NCI-H748 treated with DMSO at 0.1 percent for 48 hours (cell line): ENCODE measurements at places on chromosomes 7 and 10.

GRCh38 chr10:72297281-72297804, 23.6 kb downstream of the DDIT4 start:
- DNase-seq, result no peak

GRCh38 chr10:66928776-66929175, 2.9 kb downstream of the LRRTM3 start:
- no peak for DNase-seq

DNA sequence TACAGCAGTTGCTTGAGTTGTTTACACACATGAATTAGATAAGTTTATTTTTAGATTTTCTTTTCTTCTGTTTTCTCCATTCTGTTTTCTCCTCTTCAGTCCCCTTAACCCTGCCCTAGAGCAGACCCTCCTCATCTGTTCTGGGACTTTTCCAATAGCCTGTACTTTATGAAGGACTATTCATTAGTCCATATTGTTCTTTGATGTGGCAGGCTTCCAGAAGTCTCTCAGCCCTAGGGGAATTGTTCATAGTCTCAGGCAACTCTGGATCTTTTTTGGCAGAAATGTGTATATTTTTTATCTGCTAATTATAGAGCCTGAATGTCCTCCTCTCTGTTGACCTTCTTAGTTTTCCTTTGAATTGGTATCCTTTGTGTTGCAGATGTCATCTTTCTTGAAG, 25.4 kb downstream of the KAT6B start:
- DNase-seq, result no peak

DNA sequence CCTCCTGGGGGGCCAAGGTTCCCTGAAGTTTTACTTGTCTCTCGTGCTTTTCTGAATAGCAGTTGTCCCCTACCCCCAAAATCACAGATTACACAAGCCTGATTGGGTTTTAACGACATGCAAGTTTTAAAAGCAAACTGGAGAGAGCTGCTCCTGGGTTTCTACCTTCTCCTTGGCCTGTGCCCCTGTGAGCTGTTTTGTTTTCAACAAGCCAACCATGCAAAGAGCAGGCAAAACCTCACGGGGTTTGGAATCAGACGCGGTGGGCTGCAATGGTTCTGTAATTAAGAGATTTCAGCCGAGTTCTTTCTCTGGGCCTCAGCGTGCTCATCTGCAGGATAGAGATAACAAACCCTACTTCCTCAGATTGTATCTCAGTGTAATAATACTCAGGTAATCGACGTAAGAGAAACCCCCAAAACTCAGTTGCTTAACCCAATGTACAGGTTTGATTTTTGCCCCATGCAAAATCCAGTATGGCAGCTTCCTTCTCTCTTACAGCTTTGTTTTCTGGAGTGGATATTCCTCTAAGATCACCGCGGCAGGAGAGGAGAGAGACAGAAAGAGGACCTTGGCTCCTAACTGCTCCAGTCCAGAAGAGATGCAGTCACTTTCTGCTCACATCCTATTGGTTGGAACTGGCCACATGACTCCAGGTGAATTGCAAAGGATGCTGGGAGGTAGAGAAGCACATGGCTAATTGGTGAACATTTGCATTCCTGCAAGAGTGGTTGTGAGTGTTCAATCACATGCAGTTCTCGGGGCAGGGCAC, 42.0 kb downstream of the MYL10 start:
- no peak for DNase-seq

GRCh38 chr10:52583336-52583735, 189.2 kb downstream of the MBL2 start:
- DNase-seq, result no peak

- no peak for DNase-seq
Observed at GRCh38 chr10:86632009-86632800, 22.1 kb upstream of the OPN4 start.

DNA sequence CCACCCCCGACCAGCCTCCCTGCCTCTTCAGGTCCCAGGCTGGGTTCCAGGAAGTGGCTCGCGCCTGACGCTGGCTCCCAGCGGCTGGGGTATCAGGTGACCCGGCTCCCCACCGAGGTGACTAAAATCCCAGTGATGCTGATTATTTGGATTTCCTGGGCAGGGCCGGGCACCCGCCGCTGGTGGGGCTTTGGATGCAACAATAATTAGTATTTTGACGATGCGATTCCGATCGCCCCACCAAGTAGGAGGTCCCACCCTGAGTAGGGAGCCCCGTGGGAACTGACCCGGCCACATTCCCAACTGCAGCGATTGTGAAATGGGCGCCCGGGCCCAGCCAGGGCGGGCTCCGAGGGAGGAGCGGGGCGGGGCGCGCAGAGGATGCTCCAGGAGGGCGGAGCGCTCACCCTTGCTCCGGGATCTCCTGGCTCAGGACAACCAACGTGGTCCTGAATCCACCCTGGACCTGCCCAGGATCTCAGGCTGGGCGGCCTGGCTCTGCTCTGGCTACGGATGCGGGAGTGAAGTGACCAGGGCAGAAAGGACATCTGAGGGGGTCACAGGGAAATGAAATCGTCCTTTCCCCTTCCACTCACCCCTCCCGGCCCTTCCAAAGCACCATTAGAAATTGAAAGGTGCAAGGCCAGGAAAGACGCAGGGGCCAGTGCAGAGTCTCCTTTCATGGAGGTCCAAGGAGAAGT, 32.6 kb downstream of the DUSP5 start:
- DNase-seq, result no peak

GRCh38 chr10:70738006-70738760, 47.0 kb downstream of the TBATA start:
- no peak for DNase-seq

GRCh38 chr7:75977743-75978142, 16.7 kb downstream of the TMEM120A start:
- no peak for DNase-seq

GRCh38 chr7:141418066-141418465, 133.1 kb upstream of the AGK start:
- no peak for DNase-seq

DNA sequence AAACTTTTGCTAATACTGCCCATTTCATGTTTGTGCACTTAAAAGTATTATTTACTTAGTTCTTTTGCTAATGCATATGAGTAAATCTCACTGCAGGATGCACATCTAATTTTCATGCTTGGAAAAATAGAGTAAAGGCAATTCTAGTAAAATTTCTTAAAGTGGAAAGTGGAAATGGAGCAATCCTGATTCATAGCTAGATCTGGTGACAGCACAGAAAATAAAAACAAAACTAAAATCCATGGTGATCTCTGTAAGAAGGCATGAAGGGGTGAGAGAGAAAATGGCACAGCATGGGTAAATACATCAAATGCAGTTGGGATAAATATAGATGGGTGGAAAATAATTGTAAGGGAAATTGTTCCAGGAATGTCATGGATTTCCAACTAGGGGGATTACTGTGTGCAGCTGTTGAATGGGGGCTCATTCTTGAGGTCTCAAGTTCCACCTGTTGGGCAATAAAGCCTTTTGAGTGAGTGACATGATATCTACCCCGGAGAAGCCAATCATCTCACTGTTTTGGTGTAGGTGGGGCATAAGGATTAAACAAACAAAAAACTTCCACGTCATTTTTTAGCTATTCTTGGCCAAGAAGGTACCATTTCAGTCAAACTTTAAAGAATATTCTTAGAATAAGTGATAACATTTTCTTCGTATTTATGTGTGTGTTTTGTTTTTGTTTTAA, 1.7 kb upstream of the MCU start:
- DNase-seq, result no peak

- no peak for DNase-seq
Observed at GRCh38 chr10:70162892-70163201, 7.5 kb downstream of the SAR1A start.

- DNase-seq, result peak; percentile 71
Observed at GRCh38 chr7:28349637-28350036, 62.7 kb upstream of the CREB5 start.

GRCh38 chr7:105022458-105022857, 8.5 kb downstream of the KMT2E start:
- DNase-seq, result no peak

DNA sequence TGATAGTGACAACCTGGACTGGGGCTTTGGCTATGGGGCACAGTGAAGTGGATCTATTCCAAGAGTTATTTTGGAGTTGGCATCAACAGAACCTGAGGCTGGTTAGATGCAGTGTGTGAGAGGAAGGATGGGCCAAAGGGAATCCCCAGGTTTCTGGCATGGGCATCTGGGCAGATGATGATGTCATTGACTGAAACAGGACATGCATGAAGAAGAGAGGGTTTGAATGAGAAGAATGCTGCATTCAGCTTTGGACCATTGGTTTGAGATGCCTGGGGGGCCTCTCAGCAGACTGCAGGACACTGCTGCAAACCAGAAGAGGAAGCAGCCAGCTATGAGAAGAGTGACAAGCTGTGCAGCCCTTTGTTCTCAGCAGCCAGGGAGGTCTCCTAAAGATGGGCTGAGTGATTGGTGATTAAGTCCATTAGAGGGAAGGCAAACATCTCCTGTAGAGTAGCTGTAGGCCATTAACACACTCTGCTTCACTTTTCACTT, 23.1 kb upstream of the PIK3CG start:
- DNase-seq, result peak; percentile 82

DNA sequence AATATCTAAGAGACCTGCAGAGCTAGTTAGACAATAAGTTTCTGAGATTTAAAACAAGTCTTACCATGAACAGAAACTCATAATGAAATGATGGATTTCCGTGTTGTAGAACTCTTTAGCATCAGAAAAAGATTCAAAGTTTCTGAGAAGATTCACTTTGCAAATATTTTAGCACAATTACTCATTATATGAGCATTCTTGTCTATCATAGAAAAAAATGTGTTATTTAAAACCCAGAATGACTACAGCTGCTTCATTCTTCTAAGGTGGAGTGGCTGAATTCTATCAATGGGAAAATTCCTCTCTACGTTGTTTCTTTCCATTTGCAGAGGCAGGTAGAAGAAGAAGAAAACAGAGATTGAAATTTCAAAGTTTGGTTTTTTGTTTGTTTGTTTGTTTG, 21.0 kb upstream of the RALA start:
- no peak for DNase-seq

DNA sequence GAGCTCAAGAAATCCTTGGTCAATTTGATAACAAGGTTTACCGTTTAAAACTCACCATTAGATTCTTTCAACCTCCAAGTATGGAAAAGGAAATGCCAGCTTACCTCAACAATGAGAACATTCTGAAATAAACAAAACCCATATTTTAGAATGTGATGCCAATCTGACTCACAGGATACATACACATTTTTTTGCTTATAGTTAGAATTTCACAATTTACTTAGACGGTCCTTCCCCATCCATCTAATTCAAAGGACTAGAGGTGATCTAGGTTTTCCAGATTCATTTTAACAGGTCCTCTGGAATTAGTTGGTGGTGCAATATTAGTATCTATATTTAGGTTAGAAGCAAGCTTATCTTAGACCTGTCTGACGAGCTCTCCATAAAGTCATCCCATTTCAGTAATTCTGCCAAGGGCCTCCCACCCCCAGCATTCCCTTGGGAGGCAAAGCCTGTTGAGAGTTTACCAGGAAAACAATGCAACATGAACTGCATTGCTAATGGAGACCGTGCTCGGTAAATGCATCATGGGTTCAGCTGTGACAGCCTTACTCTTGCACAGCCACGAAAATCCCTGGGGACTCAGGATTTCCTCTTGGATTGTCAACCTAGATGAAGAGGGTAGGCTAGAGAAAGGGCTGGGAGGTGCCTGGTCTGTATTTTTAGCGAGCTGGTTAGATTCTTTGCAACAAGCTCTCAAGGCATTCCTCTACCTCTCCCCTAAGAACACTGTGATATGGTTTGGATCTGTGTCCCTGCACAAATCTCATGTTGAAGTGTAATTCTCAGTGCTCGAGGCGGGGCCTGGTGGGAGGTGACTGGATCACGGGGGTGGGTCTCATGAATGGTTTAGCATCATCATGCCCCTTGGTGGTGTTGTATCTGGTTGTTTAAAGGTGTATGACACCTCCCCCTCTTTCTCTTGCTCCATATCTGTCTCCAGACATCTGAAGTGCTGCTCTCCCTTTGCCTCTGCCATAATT, 93.8 kb downstream of the PRTFDC1 start:
- DNase-seq, result no peak

DNA sequence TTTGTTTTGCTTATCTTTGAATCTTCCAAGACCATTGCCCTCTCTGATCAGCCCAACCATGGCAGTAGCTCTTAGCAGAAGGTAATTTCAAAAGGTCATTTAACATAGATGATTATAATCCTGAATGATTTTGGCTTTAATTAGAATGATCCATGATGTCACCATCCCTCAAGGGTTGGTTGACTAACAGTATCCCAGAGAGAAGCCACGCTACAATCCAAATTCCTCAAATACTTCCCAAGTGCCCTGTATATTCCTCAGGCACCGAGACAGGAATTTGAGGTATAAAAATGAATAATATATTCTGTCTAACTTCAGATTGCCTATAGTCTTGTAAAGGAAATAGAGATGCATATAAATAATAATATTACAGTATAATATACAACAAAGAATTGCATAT, 42.1 kb upstream of the TMEM196 start:
- DNase-seq, result no peak

DNA sequence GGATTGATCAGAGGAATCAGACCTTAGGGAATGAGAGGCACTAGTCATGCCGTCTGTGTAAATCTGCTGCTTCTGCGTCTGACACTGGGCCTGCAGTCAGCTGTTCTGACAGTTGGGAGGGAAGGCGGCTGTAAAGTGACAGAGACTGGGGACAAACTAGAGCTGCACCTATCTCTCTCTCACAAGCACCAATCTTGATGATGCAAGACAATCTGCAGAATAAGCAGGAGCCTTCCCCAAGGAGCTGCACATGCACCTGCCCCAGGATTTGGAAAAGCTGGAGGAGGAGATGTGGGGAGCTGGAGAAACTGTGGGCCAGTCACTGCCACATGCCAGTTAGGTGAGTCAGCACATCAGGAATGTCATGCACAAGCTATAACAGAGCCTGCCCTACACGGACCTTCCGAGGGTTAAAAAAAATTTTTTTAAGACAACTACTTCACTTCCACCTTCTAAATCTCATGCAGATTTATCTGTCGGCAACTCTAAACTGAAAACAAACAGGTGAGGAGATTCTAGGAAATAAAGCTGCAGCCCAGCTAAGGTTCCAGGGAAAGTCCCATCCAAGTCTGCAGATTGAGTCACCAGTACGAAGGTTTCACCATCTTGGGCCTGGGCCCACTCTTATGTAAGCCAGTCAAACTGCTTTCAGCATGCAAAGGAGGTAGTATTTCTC, 39.2 kb downstream of the ENO4 start:
- no peak for DNase-seq

GRCh38 chr7:133750287-133750686, 376.9 kb upstream of the LRGUK start:
- no peak for DNase-seq

DNA sequence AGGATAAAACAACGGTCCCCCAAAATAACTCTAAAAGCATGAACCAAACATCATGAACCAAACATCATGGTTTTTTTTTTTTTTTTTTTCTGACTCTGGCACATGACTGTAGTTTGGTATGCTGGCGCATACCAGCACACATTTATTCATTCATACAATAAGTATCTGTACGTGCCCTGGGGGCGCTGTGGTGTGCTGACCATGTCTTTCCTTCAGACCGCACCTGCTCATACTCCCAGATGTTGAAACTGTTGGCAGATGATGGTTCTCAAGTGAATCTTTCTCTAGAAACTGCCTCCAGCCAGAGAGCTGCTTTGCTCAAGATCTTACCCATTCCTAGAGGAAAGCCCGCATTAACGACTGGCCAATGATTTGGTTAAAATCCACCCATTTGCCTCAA, 114.7 kb upstream of the ANKRD30A start:
- no peak for DNase-seq
